ENCODE measurements at places on chromosomes 1 and 21.
A peak's percentile ranks its signal among the peaks of the same experiment; 100 is the strongest.

DNA sequence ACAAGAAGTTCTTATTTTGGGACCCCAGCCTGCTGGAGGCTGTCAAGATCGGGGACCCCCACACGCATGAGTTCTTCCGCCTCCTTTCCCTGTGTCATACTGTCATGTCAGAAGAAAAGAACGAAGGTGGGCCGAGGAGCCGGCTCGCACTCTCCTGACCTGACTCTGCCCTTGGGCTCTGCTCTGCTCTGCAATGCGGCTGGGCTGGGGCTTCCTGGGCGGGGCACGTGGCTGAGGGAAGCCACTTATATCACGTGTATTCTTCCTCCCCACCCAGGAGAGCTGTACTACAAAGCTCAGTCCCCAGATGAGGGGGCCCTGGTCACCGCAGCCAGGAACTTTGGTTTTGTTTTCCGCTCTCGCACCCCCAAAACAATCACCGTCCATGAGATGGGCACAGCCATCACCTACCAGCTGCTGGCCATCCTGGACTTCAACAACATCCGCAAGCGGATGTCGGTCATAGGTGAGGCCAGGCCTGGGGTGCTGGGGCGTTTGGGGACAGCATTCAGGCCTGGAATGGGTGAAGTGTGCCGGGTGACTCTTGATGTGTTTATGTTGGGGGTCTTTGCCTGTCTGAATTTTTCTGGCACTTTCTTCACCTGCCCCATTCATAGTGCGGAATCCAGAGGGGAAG is 17.6 kb downstream of the ATP8B2 start:
- H3K36me3 ChIP-seq = peaks cover 93% of the 10 kb centered on the region
- no peak overlapping the region for H3K27ac ChIP-seq
- H3K4me1 ChIP-seq = no peaks in the 10 kb centered on the region
- H3K27me3 ChIP-seq = no peaks in the 10 kb centered on the region

DNA sequence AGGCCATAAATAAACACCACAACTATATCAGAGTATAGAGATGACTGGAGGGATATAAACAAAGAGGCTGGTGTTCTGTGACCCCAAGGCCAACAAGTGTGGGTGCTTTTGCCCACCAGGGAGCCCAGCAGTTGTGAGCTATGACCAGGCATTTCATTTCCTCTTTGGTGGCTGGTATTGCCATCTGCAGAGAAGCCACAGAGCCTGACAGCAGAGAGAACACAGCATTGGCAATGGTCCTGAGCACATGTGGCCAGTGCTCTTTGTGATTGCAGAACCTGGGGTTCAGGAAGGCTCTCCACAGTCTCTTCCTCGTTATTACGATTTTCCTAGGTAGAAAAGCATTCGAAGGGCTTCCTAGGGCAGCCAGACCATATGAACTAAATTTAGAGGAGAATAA is 112.3 kb downstream of the TM2D1 start:
- H3K36me3 ChIP-seq = no peaks in the 10 kb centered on the region
- DNase-seq = no peak
- no peaks in the 10 kb centered on the region for H3K4me1 ChIP-seq
- no peak overlapping the region for H3K27ac ChIP-seq

DNA sequence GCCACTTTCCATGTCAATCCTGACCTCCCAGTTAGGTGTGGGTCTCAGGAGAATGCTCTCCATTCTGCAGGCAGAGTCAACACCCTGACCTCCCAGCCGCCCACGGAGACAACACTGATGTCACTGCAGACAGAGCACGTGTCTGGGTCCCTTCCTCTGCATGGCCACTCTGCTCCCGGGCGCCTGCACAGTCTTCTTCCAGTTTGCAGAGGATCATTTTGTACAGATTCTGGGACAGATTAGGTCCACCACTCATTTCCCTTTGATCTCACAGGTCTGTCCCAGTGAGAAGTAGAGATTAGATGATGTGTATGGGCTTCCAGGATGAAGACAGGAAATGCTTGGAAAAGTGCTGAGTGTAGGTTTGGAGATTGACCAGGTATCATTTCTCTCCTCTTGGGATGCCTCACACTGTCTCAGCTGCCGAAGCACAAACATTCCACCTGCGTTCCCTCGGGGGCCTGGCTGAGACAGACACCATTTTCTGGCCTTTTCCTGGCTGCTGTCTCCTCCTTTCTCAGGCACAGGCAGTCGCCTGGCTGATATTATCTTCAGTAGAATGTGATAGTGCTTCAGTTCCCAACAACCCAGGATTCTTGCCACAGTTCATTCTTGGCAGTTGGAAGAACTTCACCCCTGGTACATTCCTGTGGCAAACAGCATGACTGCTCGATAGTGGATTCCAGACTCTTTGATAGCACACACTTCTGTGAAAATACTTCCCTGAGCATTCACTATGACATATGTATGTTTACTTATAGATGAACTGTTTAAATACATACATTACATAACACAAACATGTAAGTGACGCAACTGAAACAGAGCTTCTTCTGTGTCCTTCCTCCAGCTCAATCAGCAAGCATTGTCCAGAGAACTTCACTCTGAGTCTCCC is 7.9 kb downstream of the MYBPHL start:
- peak overlapping the region; percentile 60 for H3K27ac ChIP-seq
- no peaks in the 10 kb centered on the region for H3K36me3 ChIP-seq
- no peaks in the 10 kb centered on the region for H3K27me3 ChIP-seq
- H3K4me1 ChIP-seq = peaks cover 30% of the 10 kb centered on the region
- no peak overlapping the region for H3K4me3 ChIP-seq
- DNase-seq = peak; percentile 50

DNA sequence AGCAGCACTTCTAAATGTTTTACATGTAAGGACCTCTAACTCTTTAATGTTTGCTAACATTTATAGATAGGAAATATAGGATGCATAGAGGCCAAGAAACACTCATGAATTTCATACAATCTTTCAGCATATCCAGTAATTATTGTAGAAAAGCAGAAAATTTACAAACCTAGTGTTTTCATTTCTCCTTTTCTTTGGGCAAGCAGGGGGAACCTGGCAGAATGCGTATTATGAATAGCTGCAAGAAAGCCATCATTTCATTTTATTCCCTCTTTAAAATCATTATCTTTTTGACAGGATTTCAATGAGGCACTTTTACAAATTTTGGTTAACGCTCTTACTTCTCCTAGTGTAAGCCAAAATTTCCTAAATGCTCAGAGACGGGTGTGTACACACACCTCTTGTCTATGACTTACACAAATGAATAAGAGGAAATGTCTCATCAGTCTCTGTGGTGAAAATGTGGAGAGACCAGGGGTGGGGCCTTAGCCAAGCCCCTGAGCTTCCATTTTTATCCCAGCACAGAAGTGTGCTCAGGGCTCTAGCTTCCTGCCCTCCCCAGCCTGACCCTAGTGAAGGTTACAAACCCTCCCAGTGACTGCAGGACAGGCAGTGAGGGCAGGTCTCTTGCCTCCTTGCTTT is 91.6 kb downstream of the LRRC8C start:
- no peak overlapping the region for H3K4me3 ChIP-seq
- peak overlapping the region; percentile 26 for H3K27ac ChIP-seq
- peaks cover 42% of the 10 kb centered on the region for H3K4me1 ChIP-seq

DNA sequence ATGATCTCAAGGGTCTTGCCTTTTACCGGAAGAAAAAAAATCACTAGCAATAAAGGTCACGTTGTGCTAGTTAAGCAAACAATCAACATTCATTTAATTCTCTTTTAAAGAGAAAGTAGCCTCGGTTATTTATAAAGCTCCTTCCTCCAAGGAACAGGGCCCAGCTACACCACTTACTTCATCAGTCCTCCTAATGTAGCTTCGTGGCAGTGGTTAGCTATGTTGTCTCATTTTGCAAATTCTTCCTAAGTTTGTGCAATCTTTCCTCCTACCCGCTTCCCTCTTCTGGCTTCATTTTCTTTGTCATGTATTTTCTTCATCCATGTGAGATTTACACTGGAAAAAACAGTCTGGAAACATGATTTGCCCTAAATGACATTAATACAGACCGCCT is 554.2 kb downstream of the NUF2 start:
- no peak overlapping the region for H3K4me3 ChIP-seq
- H3K27me3 ChIP-seq = no peaks in the 10 kb centered on the region
- no peak for DNase-seq
- H3K4me1 ChIP-seq = no peaks in the 10 kb centered on the region

Measured in SJSA1 (cell line).